NCI-H345 (cell line): ENCODE measurements at places on chromosomes 6 and 20.

GRCh38 chr20:25100914-25101313 is 19.0 kb upstream of the VSX1 start:
- no peak for DNase-seq

DNA sequence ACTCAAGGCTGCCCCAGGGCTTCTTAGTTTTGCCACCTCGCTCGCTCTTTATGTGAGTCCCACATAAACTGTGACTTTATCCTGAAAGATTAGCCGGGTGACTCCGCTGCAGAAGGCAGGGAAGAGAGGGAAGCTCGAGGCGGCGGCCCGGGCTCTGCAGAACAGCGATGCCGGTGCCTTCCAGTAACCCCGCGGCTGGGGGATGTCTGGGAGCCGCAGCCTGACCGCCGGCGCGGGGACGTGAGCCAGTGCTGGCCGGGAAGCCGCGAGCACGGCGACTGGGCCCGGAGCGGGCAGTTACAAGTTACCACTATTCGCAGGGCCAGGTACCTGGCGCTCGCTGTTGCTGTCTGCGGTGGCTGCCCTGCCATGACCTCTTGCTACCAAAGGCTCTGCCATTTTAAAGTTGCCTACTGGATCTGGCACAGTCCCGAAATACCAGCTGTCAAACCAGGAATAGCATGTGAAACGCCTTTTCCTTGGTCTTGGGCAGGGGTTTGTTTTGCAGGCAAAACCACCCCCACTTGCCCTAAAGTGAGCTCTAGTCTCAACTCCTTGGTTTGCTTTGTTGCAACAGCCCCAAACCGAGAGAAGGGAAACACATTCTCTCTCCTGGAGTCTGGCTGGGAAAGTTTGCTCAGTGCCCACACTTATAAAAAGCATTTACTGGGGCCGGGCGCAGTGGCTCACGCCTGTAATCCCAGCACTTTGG is 124.0 kb upstream of the SLC2A12 start:
- DNase-seq = no peak

DNA sequence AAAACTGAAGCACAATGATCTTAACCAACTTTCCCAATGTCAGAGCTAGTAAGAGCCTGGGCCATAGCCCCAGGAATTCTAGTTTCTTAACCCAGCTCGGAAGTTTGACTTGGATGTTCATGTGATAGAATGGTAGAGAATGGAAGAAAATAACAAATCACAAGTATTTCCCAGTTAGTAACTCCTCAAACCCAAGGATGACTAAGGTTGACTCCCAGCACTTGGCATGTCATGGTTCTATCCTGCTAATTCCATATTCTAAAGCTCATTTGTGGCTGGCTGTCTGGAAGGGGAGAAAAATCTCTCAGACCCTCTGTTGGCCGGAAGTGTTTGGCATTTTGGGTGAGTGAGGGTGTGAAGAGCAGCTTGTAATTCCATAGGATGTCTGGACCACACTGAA is 248.7 kb downstream of the RFPL4B start:
- no peak for DNase-seq

GRCh38 chr20:44938637-44939036 is 21.6 kb downstream of the TOMM34 start:
- DNase-seq = no peak

DNA sequence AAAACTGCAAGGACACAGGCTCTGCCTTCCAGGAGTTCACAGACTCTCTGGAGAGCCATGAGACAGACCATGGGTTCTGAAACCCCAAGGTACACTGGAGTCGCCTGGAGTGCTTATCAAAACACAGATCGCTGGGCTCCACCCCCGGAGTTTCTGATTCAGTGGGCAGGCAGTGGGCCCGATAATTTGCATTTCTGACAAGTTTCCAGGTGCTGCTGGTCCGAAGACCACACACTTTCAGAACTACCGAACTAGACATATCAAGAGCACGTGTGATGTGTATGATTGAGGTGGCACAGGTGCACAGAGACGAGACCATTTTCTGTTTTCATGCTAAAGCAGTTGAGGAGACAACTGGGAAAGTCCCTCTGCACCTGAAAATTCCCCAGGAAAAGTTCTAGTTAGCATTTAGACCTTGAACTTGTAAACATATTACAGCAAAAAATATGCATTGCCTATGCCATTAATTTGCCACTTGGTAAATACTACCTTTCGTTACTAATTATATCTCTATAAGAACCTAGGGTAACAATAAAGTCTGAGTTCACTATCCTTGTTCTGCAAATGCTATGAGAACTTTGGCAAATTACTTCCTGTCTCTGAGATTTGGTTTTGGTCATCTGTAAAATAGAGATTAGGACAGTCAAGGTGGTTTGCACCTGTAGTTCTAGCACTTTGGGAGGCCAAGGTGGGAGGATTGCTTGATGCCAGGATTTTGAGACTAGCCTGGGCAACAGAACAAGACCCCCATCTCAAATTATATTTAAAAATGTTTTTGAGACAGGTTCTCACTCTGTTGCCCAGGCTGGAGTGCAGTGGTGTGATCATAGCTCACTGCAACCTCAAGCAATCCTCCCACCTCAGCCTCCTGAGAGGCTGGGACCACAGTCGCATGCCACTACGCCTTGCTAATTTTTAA is 14.3 kb upstream of the PIM1 start:
- no peak for DNase-seq

- DNase-seq = no peak
Measured at GRCh38 chr6:114987281-114987680, 644.5 kb upstream of the HS3ST5 start.

- DNase-seq = no peak
Measured at GRCh38 chr6:47146431-47147174, 104.5 kb upstream of the ADGRF1 start.

GRCh38 chr6:46584586-46584985 is 68.0 kb downstream of the CYP39A1 start:
- no peak for DNase-seq

DNA sequence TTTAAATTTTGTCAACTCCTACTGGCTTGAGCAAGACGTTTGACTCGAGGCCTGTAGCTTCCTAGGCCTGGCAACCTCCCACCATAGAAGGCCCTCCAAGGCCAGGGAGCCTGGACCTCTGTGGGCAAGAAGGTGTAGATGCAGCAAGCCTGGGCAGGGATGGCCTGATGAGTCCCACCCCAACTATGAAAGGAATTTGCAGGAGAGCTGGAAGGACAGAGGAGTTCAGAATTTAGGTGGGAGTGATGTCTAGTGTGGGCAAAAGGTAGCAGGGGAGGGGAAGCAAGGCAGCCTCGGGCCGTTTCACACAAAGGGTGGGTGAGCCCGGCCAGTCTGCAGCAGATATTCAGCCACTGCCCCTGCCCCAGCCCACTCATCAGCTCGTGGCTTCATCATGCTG is 245.2 kb downstream of the CDH26 start:
- DNase-seq = no peak

DNA sequence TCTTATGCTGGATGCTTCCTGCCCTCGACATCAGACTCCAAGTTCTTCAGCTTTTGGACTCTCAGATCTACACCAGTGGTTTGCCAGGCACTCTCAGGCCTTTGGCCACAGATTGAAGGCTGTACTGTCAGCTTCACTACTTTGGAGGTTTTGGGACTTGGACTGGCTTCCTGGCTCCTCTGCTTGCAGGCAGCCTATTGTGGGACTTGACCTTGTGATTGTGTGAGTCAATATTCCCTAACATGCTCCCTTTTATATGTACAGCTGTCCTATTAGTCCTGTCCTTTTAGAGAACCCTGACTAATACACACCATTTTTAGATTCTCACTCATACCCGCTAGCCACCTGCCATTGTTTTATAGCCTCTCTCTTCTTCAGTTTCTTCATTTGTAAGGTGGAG is 382.1 kb upstream of the TSHZ2 start:
- no peak for DNase-seq

GRCh38 chr6:164106345-164106769 is 691.8 kb downstream of the QKI start:
- DNase-seq = no peak

GRCh38 chr6:90790696-90791095 is 203.8 kb upstream of the MAP3K7 start:
- no peak for DNase-seq

DNA sequence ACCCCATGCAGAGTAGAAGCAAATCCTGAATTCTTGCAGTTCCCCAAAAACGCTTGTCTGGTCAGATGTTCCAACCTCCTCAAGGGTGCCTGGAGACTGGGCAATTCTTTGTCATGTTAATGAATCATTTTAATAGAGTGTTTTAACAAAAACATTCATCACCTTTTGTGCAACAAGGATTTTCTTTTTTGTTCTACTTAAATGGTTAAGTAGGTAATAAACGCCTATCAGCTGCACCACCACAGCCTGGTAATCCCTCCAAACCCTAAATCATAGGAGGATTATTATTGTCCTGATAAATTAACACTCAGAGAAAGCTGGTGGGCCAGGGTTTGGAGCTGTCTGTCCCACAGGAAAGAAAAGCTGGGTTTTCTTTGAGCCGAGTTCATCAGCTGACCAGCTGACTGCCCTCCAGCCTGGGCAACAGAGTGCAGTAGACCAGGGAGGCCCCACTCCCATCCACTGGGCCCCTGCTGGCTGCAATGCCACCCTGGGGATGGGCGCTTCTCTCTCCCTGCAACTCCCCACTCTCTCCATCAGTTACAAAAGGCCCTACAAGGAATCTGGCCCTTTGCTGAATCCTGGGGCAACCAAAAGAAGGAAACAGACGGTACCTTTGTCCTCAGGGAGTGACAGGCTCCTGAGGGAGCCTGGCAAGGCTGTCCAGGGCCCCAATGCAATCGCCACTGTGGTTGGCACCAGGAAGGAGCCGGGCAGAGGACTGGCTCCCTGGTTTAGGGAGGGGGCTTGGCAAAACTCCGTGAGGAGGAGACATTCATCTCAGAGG is 23.1 kb upstream of the BMP7 start:
- DNase-seq = no peak

DNA sequence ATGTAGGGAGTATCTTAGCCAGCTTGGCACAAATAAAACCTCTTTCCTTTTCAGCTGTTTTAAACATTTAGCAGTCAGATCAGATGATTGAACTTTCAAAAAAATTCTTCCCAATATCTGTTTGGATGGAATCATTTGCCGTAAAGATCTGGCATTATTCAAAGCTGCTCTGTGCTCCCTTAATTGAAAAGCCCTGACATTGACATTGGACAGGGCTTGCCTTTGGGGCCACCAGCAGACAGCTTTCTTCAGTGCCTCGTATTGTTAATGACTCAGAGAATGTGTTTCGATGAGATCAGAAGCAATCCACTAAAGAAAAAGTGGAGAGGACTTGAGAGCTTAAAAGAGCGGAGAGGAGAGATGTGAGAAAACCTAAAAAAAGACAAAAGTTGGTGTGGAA is 343.5 kb downstream of the NRN1 start:
- no peak for DNase-seq

GRCh38 chr6:45595010-45595851 is 217.5 kb upstream of the SUPT3H start:
- no peak for DNase-seq

DNA sequence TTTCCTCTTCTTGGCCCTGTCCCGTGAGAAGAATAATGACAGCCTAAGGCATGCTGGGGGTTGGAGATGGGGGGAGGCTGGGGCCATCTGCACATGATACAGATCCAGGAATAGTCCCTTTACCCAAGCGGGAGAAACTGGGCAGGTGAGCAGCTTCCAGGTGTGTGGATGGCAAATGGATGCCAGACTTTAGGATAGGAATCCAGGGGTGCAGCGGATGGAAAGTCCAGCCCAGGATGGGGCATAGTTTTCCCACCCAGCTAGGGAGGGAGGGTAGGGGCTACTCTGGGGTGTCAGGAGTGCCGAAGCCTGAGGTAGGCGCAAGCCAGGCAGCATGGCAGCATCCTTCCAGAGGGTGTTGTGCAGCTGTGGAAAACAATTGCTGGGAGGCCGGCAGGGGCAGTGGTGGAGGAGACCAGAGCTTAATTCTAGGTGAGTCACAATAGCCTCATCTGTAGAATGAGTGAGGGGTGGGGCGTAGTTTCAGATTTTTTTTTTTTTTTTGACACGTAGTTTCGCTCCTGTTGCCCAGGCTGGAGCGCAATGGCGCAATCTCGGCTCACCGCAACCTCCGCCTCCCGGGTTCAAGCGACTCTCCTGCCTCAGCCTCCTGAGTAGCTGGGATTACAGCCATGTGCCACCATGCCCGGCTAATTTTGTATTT is 15.4 kb upstream of the FAM110A start:
- DNase-seq = no peak

- no peak for DNase-seq
Measured at GRCh38 chr6:169158174-169158573, 95.5 kb downstream of the THBS2 start.

- DNase-seq = peak; percentile 77
Measured at GRCh38 chr6:40328386-40328985, 258.7 kb downstream of the LRFN2 start.

GRCh38 chr6:38131527-38131965 is 312.0 kb downstream of the ZFAND3 start:
- no peak for DNase-seq
